ENCODE measurements at places on chromosomes 16 and 17. TPM values are rescaled to one million over a fixed set of nuclear protein-coding genes. Genes with fewer than 3 reads are reported as not detected.

Gene SLC22A31
- total RNA-seq = not detected

Gene KRT27
- total RNA-seq = not detected

Gene CCP110
- total RNA-seq = 8.9 TPM

Gene TAC4
- not detected for total RNA-seq

DNA sequence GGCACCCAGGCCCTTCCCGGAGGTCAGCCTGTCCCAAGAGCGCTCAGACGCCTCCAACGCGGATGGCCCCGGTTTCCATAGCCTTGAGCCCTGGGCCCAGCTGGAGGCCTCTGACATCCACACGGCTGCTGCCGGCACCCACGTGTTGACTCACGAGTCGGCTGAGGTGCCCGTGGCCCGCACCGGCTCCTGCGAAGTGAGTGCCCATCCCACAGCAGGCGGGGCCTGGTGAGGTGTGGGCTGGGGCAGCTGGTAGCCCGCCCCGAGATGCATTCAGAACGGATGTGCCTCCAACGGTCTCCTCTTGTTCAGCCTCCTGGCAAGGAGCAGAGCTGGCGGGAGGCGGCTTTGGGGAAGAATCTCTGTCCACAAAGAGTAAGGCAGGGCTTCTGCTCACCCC, 2.7 kb downstream of the WDR90 start:
- no peak for DNase-seq

- DNase-seq = no peak
Observed at GRCh38 chr17:40452921-40453378, 9.7 kb downstream of the IGFBP4 start.

- DNase-seq = no peak
Observed at GRCh38 chr17:35548978-35549377, 11.5 kb upstream of the SLFN12L start.

Gene HOXB6
- 21.0 TPM for total RNA-seq

GRCh38 chr17:46176975-46177374, 16.3 kb downstream of the KANSL1 start:
- DNase-seq = no peak

Gene SPEM2
- not detected for total RNA-seq

DNA sequence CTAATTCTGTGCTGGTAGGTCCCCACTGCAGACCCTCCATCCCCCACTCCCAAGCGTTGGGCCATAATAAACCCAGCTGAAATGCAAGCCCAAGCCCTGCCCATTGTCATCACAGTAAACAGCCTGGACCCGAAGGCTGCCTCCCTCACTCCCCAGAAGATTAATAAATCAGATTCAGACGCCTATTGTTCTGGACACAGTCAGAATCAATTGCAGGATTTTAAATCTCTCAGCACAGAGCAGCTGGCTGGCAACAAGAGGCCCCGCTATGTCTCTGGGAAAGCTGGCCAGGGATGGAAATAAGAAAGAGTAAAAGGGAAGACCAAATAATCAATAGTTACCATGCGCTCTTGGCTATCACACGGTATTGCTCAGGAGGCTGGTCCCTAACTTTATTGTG, 93.9 kb downstream of the C17orf67 start:
- DNase-seq = no peak

Gene PLXDC1
- total RNA-seq = 6.5 TPM

DNA sequence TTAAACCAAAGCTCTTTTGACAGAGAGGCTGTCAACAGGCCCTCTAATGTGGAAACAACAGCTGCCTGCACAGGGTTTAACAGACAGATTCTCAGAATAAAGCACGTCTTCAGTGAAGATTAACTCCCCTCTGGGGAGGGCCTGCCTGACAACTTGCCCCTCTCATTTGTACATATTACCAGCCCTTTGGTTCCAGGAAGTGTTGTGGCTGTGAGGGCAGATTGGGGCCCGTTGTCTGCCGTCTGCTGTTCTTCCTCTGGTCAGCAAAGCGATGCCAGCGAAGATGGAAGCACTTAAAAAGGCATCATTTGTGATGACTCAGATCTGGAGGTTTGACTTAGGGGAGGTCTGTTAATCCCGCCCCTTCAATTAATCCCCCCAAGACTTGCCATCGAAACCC, 177.0 kb upstream of the IRX6 start:
- DNase-seq = no peak

DNA sequence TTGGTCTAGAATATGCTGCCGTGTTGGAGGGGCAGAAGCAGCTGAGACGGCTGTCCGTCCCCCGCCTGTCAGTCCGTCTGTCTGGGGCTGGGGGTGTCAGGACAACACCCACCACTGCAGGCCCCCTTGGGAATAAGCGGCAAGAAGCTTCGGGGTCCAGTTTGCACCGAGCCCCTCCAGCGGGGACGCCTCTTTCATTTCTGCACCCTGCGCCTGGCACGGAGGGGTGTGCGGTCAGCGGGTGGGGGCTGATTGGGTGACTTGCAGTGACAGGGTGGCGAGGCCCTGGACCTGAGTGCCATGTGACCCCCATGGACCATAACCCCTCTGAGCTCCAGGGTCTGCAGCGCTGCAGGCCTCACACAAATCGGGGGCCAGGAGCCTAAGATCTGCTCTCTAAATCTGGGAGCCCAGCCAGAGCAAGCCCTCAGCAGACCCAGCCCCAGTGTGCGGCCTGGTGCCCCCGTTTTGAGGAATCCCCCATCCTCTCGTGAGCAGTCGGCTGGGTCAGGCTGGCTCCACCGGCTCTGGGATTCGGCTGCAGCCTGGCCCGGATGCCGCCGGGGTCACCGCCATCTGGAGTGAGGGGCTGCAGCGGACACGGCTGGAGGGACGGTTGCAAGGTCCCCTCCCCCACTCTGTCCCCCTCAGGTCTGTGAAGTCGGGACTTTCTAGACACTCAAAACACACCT, 8.3 kb downstream of the CBFA2T3 start:
- no peak for DNase-seq

DNA sequence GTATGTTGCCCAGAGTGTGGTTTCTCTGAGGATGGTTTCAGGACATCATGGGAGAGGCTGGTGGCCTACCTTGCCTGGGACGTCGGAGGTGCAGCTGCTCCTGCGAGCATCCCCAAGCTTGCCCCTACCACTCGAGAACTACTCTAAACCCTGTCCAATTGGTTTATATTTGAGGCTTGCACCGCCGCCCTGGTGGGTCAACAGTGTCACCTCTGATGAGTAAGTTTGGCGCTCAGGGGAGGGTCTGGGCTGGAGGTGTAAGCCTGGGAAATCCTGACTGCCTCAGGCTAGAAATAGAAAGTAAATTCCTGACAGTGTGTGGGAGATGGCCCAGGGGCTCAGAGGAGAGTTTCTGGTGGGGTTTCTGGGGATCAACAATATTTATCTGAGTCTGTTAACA, 48.2 kb downstream of the CCDC42 start:
- DNase-seq = no peak

- no peak for DNase-seq
Observed at GRCh38 chr16:84585886-84586285, 32.0 kb downstream of the COTL1 start.

- no peak for DNase-seq
Observed at GRCh38 chr16:21284414-21284813, 6.3 kb upstream of the CRYM start.

Gene GAS2L2
- total RNA-seq = not detected

GRCh38 chr16:87721622-87722585, 43.9 kb downstream of the KLHDC4 start:
- no peak for DNase-seq

Gene IGF2BP1
- total RNA-seq = 0.16 TPM

DNA sequence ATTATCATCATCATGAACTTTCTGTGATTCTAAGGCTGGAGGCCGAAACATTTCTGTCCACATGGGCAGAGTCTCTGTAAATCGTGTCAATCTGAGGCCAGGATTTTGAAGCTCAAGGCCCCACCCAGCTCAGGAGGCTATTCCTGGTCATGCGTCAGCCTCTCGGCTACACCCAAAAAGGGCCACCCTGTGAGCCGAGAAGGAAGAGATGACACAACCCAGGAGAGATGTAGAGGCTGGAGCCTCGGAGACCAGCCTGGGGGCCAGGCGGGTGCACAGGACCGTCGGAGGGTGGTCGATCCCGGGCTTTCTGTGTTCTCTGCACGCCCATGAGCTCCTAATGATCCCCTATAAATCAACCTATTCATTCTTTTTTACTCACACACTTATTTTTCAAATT, 1.1 kb upstream of the CACNG1 start:
- no peak for DNase-seq
